Activated CD4-positive, alpha-beta T cell treated with anti-CD3 and anti-CD28 coated beads, Interleukin-2, amount 50 U/mL, for 4 hours (primary cell): ENCODE measurements at places on chromosomes 1 and 21.

GRCh38 chr1:56548571-56548970 lies 30.8 kb downstream of the PLPP3 start:
- no peak for DNase-seq

DNA sequence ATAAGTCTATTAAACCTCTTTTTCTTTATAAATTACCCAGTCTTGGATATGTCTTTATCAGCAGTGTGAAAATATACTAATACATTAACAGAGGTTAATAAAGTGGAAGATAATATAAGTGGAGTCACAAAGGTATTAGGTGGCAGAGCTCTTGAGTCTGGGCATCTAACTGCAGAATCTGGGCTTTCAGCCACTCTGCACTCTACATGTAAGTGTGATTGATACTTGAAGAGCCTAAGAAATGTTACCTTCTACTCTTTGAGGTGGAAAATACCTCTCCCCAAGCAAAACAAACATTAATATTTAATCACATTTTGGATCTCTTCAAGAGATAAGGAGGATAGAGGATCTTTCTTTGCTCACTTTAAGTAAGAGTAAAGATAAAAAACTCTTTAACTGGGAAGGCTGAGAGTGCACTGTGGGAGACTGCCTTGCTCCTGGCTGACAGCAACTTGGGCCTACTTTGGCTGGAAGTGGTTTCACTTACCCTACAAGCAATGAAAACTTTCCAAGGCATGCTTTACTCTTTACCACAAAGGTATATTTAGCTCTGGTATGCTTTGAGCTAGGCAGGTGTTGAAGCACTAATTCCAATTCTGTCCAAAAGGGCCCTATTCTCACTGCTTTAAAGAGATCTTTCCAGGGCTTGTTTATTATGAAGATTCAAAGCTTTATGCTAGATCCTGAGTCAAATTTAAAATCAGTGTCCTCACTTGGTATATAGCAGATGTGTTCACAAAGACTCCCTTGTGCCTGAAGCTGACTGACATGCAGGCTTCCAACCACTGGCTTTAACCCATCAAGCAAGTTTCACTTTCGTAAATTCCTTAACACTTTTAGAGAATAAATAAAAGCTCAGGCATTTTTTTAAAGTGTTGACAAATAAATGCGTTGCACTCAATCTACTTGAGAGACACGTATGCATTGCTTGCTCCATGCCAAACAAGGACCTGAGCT lies 245.3 kb upstream of the ZP4 start:
- no peak for DNase-seq

GRCh38 chr1:89820422-89821321 lies at the start of gene LRRC8D:
Gene LRRC8D (plus strand): TSS chr1:89821032. CDS start chr1:89933069, 112,037 bp downstream.
- DNase-seq = peak; percentile 37

- DNase-seq = no peak
Measured at GRCh38 chr1:94270801-94271203, 33.4 kb upstream of the ARHGAP29 start.

- no peak for DNase-seq
Measured at GRCh38 chr1:10935724-10936123, 76.7 kb upstream of the TARDBP start.

- DNase-seq = no peak
Measured at GRCh38 chr1:11044086-11044848, 2.8 kb downstream of the MASP2 start.

DNA sequence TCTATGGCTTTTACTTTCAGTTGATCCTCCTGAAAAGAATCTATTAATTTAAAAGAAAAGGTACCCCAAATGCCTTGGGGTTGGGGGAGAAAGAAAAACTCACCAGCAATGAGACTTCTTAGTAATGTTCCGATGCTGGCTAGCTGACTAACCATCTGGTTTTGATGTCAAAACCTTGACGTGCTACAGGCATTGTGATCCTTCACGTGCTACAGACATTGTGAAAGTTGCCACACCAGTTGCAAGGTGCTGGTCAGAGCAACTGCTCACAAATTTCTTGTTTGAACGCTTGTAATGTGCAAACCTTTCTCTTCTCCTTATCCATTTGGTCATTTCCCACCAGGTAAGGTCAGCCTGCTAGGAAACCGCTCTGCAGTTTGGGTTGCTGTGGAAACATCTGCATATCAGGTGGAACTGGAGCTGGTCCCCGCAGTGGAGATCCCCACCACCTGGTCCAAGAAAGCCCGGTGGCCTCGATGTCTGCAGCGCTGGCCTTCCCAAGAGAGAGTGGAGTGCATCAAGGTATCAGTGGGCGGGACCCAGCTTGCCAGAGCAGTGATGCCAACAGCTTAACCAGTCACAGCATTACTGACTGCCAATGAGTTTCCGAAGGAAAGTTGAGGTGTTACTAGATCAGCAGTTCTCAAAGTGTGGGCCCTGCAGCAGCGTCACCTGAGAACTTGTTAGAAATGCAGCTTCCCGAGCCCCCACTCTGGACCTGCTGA lies 16.1 kb downstream of the MAB21L3 start:
- DNase-seq = no peak

GRCh38 chr1:74215229-74215628 lies 17.2 kb downstream of the FPGT start:
- no peak for DNase-seq

DNA sequence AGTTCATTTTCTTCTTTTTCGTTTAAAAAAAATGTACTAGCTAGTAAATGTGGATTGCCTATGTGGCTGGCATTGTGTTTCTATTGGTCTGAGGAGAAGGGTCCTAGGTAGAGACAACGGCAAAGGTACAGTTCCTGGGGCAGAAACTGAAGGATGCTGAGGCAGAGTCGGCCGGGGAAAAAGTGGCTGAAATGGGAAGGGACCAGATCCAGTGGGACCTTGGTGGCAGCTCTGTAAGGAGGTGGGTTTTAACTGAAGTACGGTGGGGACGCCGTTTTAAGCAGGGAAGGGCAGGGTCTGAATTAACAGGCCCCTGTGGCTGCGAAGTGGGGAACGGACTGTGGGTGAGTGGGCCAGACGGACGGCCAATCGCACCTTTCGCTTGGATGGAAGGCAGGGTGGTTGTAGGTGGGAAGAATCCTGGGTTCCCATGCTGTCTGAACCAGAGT lies 420 bp upstream of the VPS13D start:
- no peak for DNase-seq

DNA sequence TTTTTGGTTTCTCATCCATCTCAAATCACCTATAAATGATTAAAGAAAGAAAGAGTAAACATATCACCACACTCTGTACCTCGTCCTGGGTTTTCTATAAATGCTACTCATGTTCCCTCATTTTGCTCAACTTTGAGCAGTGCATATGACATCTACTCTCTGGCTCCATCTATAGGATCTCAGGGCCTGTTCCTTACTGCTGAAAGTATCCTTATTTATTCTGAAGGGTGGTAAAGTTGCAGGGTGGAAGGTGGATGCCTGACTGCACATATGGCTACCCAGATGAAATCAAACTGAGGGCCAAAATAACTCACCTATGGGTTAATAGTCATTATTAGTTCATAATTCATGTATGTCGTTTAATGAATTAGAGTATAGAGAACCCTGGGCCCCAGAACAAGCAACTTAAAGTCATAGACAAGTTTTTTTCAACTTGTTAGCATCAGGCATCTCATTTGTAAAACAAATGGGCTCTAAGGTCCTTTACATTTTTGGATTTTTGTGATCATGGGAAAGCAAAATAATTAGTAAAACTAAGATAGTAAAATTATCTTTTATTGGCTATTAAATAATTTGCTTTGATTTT lies 46.5 kb downstream of the NCF2 start:
- no peak for DNase-seq

- DNase-seq = no peak
Measured at GRCh38 chr1:63600248-63600647, 7.0 kb downstream of the PGM1 start.

DNA sequence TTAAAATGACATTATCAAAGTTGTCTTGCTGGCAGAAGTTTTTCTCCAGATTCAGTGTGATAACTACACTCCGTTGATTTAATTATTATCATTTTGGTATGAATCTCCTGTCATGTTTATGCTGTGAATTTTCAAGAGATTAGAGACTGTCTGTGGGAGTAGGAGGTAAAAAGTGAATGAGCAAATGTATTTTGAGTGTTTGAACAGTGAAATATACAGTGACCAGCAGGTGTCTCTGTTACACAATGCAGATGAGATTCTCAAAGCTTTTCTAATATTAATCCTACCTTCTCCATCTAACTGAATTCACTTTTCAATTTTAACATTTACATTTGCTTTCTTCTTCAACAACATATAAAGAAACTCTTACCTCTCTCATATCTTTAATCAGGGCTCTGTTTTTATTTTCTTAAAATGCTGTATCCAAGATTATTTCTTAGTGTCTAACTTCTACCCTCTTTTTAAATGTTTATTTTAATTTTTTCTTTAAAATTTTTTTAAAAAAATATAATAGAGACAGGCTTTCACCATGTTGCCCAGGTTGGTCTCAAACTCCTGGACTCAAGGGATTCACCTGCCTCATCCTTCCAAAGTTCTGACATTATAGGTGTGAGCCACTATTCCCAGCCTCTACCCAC lies 20.9 kb upstream of the HSPA13 start:
- no peak for DNase-seq

GRCh38 chr1:117077267-117077666 lies 17.1 kb downstream of the TTF2 start:
- peak; percentile 15 for DNase-seq

DNA sequence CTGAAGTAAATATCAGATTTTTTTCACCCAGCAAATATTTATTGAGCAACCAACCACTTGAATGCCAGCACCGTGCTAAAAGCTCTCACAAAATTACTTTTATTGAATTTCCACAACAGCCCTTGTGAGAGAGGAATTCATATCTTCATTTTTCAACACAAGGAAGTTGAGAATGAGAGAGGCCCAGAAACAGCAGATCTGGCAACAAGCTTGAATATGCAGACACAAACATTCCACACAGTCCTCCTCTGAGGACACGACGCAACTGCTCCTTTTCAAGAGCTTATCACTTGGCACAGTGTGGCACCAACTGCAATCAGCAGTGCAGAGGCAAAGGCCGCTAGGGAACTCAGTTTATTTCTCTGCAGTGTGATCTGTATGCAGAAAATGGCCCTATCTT lies 32.2 kb upstream of the IFNAR2 start:
- no peak for DNase-seq

DNA sequence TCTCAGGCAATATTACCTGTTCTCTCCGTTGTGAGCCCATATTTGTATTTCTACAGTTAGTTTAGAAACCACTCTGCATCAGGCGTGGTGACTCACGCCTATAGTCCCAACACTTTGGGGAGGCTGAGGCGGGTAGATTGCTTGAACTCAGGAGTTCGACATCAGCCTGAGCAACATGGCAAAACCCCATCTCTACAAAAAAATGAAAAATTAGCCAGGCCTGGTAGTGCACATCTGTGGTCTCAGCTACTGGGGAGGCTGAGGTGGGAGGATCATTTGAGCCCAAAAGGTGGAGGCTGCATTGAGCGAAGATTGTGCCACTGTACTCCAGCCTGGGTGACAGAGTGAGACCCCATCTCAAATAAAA lies 19.7 kb upstream of the ID3 start:
- no peak for DNase-seq

- no peak for DNase-seq
Measured at GRCh38 chr1:21669258-21670058, at the start of gene RAP1GAP. Gene RAP1GAP (minus strand): TSS chr1:21669357. CDS start chr1:21620032, 49,325 bp downstream.
